Mammary epithelial cell (primary cell): ENCODE measurements at places on chromosomes 12 and 14. TPM values are rescaled to one million over a fixed set of nuclear protein-coding genes. Genes with fewer than 3 reads are reported as not detected.

- no peak for DNase-seq
Measured at GRCh38 chr12:22048351-22049041, 2.5 kb downstream of the CMAS start.

- no peak for DNase-seq
Measured at GRCh38 chr12:47755655-47756562, 2.8 kb downstream of the RAPGEF3 start.

DNA sequence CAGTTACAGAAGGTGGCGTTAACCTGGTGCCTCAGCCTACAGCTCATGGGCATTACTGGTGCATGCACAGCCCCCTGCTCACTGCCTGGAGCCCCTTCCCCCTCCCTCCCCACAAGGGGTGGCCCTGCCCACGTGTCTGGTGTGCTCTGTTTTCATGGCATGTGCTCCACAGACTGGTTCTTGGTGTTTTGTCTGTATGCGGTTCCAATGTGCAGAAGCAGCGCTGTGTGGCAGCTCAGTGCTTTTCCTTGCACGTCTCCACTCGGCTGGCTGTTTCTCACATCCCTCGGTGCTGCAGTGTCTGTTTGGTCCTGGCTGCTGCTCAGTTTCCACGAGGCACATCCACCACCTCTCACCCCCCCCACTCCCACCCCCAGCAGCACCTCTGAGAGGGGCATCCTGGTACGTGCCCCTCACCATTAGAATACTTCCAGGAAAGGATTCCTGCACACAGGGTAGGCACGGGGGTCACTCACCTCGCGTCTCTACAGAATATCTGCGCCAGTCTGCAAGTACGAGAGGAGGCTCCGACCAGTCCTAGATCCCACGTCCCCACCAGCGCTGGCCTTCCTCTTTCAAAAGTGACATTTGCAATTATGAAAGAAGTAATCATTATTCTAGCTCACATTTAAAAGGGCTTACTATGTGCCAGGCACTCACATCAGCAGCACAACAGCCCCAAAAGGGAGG, 27.1 kb downstream of the DIO3 start:
- DNase-seq = no peak

DNA sequence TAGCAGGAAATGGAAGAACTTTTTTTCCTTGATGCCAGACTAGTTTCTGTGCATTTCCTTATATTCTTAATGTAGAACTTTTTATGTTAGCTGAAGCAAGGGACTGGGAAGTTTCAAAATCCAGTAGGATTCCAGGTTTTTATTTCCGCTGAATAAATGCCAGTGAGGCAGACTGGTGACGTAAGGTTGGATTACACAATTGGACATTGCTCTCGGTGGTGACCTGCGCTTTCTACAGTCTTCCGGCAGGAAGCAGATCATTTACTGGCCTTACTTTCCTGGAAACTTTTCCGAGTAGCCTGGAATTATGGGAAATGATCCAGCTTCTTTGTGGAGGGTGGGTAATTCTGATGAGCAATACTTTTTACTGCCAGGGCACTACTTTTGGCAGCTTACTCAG, 3.6 kb downstream of the IFT43 start:
- no peak for DNase-seq

- DNase-seq = peak; percentile 4
Measured at GRCh38 chr12:117587631-117588287, 226.3 kb upstream of the NOS1 start.

DNA sequence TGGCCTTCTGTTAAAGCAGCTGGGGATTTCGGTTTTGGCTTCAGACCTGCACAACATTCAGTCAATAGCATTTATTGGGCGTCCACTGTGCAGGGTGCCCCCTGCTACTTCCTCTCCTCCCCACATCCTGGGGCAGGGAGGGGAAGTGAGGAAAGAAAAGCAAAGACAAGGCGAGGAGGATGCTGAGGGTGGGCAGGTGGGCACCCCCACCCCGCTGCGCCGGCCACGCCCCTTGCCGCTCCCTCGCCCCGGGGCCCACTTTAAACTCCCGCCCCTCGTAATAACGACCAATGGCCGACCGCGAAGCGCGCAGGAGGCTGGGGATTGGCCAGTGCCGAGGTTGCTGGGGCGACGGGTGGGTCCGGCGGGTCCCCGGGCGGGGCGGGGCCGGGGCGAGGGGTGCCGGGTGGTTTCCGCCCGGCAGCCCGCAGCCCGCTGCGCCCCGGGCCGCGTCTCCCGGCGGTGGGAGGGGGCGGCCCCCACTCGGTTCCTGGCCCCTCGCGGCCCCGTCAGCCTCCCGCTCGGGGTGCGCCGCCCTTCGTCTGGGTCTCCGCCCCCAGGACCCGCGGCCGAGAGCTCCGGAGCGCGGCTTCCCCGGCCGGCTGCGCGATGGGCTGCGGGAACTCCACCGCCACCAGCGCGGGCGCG, at the start of gene C12orf75:
Gene C12orf75, plus strand, starts transcription at position 409 of the 648 bp plus-strand sequence. Its CDS starts 201 bp downstream, at position 610.
- peak; percentile 60 for DNase-seq

- DNase-seq = peak; percentile 69
Measured at GRCh38 chr14:52802597-52802996, 11.2 kb upstream of the GNPNAT1 start.

DNA sequence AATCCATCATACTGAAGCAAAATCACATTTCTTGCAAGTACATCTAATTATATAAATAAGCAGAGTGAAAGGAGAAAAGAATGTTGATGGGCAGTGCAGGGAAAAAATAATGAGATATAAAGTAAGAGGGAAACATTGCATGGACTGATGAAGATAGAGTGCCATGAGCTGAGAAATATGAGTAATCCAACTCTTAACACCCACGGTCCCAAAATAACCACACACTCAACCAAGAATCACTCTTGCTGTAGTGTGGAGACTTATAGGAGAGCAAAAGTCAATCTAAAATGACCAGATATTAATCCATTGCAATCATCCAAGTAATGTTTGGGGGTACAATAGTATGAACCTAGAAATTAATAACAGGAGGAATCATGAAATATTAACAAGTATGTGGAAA, 40.2 kb downstream of the MYF5 start:
- no peak for DNase-seq

DNA sequence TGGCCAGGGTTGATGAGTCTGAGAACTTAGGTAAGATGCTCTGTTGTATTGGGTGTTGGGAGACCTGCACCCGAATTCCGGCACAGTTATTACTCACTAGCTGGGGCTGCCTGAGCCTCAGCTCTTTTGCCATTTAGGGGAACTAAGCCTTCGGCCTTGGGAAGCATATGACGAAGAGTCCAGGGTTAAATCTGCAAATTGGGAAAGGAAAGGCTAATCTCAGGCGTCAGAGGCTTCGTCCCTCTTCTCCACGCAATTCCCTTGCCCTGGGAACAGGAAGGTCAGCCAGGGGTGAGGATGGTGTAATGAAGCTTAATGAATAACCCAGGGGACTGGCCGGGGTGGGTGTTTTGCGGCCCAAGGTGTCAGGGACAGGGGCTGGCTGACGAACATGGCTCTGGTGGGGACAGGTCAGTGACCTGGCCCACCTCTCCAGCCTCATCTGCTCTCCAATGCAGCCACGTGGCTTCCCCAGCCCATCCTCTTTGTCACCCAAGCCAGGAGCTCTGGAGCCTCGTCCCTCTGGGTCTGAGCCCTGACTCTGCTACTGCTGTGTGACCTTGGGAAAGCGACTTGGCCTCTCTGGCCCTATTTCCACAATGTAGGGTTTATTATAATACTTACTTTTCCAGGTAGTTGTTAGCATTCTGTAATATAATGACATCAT, 3.8 kb upstream of the SDSL start:
- DNase-seq = no peak

DNA sequence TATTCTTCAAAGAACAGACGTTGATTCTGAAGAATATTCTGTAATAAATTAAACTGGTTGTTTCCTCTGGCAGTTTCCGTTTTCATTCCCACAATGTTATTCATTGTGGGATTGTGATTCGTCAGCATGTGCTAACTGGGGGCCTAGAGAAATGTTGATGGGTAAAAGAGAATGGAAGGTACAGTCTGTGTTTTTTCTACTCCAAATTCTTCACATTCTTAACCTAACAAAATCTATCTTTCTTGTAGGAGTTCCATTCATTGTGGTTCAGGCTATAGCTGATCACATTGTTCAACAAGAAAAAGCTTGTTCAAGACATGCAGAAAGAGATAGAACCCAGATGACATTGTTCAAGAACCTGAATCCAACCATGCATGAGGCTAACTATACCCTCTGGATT, 5.9 kb downstream of the CD163 start:
- peak; percentile 61 for DNase-seq

- no peak for DNase-seq
Measured at GRCh38 chr12:15546102-15546701, 223.9 kb downstream of the PTPRO start.

- no peak for DNase-seq
Measured at GRCh38 chr12:60845696-60846095, 1249.9 kb downstream of the SLC16A7 start.

GRCh38 chr12:70644861-70645260, 7.6 kb upstream of the PTPRB start:
- no peak for DNase-seq

- DNase-seq = no peak
Measured at GRCh38 chr12:51381226-51382079, 9.8 kb downstream of the GALNT6 start.

KRT72 gene
- polyA plus RNA-seq = not detected

CDH24 gene
- 4.2 TPM for polyA plus RNA-seq

SMIM41 gene
- polyA plus RNA-seq = not detected

KERA gene
- not detected for polyA plus RNA-seq

CLIP1 gene
- polyA plus RNA-seq = 38.0 TPM

BRF1 gene
- polyA plus RNA-seq = 11.3 TPM

PLCZ1 gene
- 0.28 TPM for polyA plus RNA-seq

CD27 gene
- not detected for polyA plus RNA-seq

LUM gene
- not detected for polyA plus RNA-seq

MARCHF9 gene
- 13.8 TPM for polyA plus RNA-seq

ULK1 gene
- 6.2 TPM for polyA plus RNA-seq

CCDC175 gene
- not detected for polyA plus RNA-seq
